Renal cortex interstitium (tissue), 15 donors: ENCODE measurements at places on chromosomes 1 and 21. TPM values are rescaled to one million over a fixed set of nuclear protein-coding genes. Genes with fewer than 3 reads are reported as not detected.

GRCh38 chr1:238811211-238811879, 575.0 kb upstream of the CHRM3 start:
- no peak for DNase-seq

HOOK1 gene
- polyA plus RNA-seq: 81.9 TPM

AK5 gene
- 4.0 TPM for polyA plus RNA-seq

GNAI3 gene
- 13.5 TPM for polyA plus RNA-seq

DNA sequence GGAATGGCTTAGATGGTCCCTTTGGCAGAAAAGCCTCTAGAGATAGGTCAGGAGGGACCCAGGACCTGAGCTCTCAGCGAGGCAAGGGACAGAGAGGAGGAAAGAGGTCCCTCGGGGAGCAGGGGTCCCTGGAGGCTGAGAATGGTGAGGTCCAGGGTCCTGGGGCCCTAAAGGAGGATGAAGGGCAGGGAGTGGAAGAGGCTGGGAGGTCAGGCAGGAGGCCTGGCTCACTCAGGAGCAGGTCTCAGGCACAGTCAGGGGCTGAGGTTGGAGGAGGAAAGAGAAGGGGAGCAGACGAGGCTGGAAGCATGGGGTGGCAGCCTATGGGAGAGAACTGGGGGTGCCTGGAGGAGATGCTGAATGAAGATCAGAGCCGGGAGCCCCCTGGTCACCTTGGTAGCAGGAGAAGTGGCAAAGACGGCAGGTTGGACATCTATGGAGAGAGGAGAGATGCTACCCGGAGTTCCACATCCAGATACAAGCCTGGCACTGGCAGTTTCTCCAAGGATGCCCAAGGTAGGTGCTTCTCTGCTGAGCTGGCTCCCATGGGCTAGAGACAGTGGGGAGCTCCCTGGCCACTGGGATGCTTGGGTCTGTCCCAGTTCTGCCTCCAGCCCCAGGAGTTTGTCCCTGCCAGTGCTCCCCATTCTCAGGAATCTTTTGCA, 22.6 kb downstream of the IGFN1 start:
- DNase-seq: no peak

- no peak for DNase-seq
These were observed 1.4 kb upstream of the MAD2L2 start for GRCh38 chr1:11682287-11682771.

DNA sequence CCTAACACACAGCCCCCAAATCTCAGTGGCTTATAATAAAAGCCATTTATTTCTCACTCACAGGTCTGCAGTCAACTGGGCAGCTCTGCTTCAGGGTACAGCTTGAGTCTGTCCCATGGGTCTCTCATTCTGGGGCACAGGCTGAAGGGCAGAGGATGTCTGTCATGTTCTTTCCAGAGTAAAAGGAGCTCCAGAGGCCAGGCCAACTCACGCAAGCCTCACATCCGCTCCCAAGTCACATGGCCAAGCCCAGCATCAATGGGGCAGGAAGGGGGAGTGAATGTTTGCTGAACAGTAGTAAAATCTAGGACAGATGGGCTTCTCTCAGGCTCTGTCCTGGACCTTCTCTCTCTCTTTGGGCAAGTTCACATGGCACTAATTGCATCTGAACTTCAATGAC, 7.1 kb upstream of the SSBP3 start:
- DNase-seq: no peak

- DNase-seq: no peak
These were observed 3.3 kb downstream of the GLIS1 start for GRCh38 chr1:53735681-53736080.

GRCh38 chr1:75725266-75725665, 757 bp downstream of the ACADM start:
- no peak for DNase-seq

GRCh38 chr1:29543586-29543985, 307.3 kb downstream of the PTPRU start:
- no peak for DNase-seq

DNA sequence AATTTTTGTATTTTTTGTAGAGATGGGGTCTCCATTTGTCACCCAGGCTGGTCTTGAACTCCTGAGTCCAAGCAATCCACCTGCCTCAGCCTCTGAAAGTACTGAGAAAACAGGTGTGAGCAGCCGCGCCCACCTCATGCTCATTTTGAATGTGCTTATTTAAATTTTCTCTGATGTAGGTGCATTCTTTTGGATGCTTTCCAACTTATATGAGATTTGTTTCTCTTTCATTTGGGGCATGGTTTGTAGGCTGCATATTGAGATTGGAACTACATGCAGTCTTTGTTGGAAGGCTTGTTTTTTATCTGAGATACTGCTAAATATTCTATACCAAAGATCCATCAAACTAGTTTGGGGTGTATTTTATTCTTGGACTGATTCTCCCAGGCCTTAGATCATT, 81.0 kb upstream of the IVNS1ABP start:
- DNase-seq: no peak

GRCh38 chr1:224621813-224622682, 5.9 kb downstream of the CNIH3 start:
- DNase-seq: no peak

DNA sequence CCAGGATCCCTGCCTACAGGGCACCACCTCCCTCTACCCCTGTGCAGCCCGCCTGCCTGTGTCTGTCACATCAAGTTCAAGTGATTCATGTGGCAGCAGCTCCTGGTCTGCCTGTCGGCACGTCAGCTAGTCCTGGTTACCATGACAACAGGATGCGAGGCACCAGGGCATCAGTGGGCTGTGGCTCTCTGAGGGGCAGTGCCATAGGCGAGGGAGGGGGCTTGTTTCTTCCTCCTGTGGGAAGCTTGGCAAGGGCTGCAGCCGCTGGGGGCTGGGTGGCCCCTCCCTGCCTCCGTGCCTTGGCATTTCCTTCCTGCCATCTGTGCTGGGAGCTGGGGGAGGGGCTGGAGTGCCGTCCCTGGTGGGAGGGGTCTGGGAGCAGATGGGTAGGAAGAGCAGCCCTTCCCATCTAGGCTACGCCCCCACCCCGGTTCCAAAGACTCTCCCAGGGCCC, 43.1 kb downstream of the FOXO6 start:
- no peak for DNase-seq

DNA sequence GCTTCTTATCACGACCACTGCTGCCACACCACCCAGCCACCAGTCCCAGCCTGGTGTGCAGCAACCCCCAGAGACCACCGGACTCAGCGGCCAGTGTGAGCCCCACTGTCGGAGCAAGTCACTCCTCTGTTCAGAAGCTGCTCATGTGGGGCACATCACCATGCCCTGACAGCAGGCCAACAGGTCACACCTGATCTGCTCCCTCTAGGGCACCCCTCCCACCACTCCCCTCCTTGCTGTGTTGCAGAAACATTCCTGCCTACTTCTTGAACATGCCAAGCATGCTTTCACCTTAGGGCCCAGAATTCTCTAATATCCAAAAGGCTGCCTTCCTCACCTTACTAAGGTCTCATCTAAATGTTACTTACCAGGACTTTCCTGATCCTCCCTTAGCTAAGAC, 146.5 kb downstream of the SLC45A1 start:
- no peak for DNase-seq

- DNase-seq: no peak
These were observed 346.8 kb downstream of the RRAGC start for GRCh38 chr1:38512789-38513188.

DNA sequence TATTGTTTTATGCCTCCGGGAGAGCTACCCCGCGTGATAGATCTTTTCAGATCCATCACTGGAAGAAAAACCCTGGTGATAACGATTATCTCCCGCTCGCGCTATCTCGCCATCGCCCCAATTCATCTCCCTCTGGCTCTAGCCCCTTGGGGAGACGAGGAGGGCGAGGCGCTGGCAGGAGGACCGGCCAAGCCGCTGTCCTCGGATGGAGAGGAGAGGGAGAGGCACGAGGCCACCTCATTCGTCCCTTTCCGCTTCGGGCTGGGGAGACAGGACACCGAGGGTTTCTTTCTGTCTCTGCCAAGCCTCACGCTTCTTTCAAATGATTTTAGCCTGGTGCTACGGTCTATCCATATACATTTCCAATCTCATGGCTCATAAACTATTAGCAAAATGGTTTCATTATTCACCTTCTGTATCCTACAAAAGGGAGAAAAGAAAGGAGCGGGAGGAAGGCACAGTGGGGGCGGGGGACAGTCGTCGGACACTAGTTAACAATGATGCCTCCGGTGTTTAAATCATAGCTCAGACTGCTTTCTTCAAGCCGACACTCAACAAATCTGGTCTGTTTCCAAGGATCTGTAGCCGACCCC, 415.0 kb upstream of the ESRRG start:
- no peak for DNase-seq

CD55 gene
- 53.9 TPM for polyA plus RNA-seq

FAM151A gene
- polyA plus RNA-seq: 38.1 TPM

- no peak for DNase-seq
These were observed 220.5 kb upstream of the B3GALT2 start for GRCh38 chr1:193406901-193407300.

- DNase-seq: no peak
These were observed 18.8 kb downstream of the C1orf52 start for GRCh38 chr1:85240643-85241042.

DNA sequence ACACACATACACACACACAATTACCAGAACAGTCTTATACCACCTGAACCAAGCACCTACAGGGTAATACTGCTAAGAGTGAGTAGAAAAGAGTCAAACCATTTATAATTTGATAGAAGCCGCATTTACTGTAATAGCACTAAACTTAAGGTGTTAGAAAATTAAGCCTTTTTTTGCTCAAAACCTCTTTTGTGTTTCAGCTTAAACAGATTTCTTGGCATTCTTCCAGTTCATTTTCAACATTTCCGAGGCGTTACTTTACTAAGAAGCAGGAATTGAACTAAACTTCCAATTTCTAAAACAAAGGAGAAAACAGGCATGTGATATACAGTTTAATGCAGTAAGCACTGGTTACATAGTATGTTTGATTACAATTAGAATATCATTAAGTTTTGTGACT, 387.2 kb downstream of the NCAM2 start:
- DNase-seq: no peak

RAB7B gene
- polyA plus RNA-seq: 2.2 TPM

ASCL5 gene
- polyA plus RNA-seq: 0.15 TPM

GRCh38 chr1:207867136-207868109, 43.5 kb downstream of the CD34 start:
- no peak for DNase-seq

RNF11 gene
- 135 TPM for polyA plus RNA-seq

- DNase-seq: no peak
These were observed 1.9 kb downstream of the S100A4 start for GRCh38 chr1:153543736-153544135.

DNA sequence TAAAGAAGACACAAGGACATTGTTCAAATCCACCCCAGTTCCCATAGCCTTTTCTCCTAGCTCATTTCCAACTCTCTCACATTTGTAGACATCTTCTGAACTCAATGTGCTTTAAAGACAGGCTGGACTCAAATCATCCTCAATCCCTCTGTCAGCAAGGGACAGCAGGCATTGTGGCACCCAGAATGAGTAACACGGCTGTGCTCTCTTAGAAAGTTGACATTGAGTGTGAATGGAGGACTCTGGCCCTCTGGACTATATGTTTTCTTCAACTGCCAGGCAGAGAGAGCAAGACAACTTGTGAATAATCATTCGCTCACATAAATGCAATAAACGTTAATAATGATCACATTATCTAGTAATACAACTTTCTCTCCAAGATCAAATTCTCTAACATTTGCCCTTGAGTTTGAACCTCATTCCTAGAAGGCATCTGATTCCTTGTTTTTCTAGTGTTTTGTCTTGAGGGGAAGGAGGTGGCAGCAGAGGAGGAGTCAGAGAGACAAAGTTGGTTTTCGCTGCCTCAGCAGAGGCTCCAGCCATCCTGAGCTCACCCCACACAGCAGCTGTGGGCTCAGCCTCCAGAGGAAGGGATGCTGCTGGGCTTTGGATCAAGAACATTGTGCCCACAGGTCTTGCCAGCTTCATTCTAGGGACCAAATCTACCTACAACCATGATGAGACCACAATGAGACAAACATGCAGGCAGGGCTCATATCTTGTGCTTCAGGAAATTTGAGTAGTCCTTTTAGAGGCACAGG, 85.1 kb downstream of the BCAR3 start:
- no peak for DNase-seq

IGSF5 gene
- 0.90 TPM for polyA plus RNA-seq

DNA sequence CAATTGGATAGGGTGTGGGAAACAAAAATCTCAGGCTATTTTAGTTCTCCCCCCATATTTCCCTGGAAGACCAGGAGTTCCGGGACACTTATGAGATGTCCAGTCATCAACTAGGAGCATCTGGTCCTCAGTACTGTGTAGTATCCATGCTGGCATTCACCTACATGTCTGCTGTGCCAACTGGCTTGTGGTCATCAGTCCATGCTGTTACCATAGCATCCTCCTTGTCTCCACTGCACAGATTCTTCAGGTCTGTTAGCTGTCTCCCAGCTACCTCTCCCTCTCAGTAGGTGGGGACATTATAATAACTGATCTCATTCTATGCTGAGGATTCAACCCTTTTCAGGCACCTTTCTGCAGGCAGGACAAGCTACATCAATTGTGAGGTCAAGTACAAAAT, 302.9 kb downstream of the BARHL2 start:
- DNase-seq: no peak

DNA sequence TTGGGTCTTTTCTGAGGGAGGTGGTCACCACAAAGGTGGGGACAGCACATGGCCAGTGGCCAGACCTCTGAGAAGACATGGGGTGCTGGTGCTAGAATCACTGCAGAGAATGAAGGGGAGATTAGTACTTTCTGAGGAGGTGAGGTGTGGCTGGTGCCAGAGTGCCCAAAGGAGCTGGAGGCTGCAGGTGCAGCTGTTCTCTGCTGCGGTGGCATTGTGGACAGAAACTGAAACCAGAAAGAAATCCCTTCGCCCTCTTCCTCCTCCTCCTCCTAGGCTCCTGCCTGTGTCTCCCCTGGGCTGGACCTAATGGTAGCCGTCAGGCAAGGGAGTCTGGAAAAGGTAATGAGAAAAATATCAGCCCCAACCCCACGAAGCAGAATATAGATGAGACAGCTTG, 261.7 kb downstream of the TM2D1 start:
- DNase-seq: no peak

- DNase-seq: no peak
These were observed 14.0 kb upstream of the CFAP126 start for GRCh38 chr1:161381707-161382106.
